Activated T-cell treated with anti-CD3 and anti-CD28 coated beads for 24 hours (primary cell): ENCODE measurements at places on chromosomes 12 and 14.

DNA sequence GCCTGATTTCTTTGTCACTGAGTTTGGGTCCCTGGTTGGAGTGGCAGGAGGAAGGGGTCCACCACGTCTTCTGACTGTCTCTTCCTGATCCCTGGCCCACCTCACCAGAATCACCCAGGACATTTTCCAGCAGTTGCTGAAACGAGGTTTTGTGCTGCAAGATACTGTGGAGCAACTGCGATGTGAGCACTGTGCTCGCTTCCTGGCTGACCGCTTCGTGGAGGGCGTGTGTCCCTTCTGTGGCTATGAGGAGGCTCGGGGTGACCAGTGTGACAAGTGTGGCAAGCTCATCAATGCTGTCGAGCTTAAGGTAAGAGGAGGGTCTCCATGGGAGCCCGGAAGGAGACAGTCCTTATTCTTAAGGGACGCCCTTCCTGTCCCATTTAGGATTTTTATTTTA, 12.3 kb downstream of the MARS1 start:
- no peak for DNase-seq

DNA sequence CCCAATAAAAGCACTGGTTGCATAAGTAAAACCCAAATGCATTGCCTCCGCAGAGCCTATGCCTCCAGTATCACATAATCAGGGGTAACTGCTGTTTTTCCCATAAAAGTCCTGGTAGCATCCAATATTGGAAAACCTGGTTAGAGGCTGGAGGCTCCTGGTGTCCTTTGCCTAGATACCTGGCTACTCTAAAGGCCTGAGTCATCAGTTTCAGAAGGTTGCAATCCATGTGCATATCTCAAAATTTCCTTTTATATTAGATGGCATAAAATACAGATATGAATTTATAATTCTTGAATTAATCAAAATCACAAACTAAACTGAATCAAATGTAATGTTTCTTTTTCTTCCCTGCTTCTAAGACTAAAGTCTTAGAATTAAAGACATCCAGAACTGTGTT, 164.2 kb upstream of the DCN start:
- no peak for DNase-seq

- no peak for DNase-seq
Observed at GRCh38 chr12:85155791-85156190, 119.6 kb downstream of the LRRIQ1 start.

DNA sequence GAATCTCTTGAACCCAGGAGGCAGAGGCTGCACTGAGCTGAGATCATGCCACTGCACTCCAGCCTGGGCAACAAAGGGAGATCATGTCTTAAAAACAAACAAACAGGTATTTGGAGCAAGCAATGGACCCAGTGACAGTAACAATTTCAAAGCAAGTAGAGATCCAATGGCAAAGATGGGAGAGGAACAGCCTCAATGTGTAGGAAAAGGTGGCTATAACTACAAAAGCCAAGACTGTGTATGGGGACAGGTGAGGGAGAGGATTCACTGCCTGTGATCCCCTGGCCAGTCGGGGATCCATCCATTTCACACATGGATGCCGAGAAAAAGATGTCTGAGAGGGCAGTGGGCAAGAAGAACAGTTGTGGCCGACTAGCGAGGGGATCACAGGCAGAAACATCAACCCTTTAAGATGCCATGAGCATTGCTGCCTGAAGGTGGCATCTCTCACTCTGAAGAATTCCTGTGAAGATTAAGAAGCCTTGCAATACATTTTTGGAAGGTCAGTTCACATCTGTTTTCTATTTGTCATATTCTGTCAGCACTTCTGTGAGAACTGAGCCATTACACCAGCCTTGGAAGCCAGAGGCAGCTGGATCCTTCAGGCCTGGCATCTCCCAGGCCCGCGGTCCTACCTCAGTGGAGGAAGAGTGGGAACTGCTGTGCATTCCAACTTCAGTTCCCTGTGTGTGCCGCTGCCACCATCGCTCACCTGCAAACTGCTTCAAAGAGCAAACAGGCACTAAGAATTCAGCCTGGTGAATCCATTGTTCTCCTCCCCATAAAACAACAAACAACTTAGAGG, 54.5 kb upstream of the FRS2 start:
- no peak for DNase-seq

- DNase-seq = peak; percentile 16
Observed at GRCh38 chr12:123363740-123364531, 711 bp downstream of the SBNO1 start.

- no peak for DNase-seq
Observed at GRCh38 chr12:49733219-49734017, 7.9 kb upstream of the TMBIM6 start.

- no peak for DNase-seq
Observed at GRCh38 chr12:53514628-53515290, 7.5 kb upstream of the NPFF start.

DNA sequence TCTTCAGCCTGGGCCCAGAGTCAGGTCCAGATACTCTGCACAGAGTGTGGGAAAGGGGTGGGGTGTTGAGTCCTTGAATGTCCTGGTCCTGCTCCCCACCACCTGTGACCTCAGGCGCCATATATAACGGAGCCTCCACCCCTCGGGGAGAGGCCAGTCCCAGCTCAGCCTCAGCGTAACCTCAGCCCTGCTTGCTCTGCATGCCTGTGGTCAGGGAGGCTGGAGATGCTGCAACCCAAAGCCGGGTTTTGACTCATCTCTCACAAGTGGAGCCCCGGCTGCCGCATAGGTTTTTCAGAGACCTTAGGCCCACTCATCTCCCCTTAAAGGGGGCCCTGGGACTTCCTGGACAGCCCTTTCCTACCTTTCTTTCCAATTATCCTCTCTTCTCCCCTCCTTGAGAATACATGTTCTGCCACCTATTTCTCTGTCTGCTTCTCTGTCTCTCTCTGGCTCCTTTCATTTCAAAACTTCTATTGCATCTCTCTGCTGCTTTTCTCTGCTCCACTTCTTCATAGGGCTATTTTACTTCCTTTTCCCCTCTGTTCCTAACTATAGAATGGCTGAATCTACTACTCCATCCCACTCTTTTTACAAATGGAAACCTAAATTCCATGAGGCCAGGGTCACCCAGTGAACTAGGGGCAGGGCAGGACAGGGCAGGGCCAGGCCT, 1.2 kb downstream of the ITGB7 start:
- DNase-seq = peak; percentile 55

DNA sequence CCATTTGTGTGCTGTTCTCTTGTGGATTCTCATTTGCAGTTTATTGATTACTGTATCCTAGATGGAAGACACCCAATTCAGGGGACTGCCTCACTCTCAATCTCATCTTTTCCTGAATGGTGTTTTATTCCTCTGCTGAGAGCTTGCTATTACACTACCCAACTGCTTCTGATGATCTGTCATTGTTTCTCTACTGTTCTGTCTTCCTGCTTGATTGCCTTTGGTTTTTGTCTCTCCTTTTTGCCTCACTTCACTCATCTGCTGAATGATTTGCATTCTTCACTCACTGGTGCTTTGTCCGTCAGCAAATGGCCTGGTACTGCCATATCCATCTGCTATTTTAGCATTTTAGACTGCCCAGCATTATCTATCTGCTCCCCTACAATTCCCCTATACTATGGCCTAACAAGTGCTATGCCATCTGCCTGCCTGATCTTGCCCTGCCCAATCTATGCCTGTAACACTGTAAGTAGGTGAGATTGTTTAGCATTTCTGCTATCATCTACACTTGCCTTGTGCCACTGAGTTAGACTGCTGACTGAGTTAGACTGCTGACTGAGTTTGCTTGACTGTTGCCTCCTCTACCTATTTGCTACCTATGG, 335.1 kb downstream of the GPHN start:
- DNase-seq = no peak

GRCh38 chr12:6828781-6829535, 751 bp downstream of the P3H3 start:
- DNase-seq = no peak

DNA sequence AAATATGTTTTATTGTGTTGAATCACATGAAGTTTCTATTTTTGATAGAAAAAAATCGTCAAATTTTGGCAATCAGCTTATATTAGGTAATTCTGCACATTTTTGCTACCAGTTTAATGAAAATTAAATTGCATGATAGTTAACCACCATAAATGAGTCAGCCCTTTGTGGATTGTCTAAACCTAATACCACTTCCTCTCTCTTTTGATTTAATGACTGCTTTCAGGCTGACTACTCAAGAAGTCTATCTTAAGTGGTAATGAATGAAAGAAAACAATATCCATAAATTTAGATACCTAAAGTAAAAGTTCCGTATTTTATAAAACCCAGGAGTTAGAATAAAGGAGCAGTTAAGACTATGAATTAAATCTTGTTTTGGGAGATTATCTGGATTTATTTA, 450.5 kb downstream of the TMEM117 start:
- DNase-seq = no peak

DNA sequence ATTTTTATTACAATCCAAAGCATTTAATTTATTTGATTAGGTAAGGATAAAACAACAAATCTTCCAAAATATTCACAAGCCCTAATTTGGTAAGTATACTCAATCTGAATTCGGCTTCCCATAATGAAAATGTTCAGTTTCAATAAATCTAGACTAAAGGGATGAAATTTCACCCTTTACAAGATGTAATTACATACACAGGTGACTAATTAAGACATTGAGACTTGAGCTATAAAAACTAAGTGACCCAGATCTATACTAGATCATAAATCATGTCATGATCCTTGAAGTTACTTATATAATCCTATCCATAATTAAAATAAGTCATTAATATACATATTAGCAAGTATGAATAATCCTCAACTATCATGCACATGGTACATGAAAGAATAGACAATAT, 36.6 kb downstream of the LRP6 start:
- no peak for DNase-seq

DNA sequence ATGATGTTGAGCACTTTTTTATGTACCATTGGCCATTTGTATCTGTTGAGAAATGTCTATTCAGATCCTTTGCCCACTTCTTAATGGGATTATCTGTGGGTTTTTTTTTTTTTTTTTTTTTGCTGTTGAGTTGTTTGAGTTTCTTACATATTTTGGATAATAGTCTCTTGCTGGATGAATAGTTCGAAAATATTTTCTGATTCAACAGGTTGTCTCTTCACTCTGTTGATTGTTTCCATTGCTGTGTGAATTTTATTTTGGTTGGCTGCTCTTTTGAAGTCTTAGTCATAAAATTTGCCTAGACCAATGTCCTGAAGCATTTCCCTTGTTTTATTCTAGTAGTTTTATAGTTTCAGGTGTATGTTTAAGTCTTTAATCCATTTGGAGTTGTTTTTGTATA, 64.5 kb downstream of the CAND1 start:
- DNase-seq = no peak

DNA sequence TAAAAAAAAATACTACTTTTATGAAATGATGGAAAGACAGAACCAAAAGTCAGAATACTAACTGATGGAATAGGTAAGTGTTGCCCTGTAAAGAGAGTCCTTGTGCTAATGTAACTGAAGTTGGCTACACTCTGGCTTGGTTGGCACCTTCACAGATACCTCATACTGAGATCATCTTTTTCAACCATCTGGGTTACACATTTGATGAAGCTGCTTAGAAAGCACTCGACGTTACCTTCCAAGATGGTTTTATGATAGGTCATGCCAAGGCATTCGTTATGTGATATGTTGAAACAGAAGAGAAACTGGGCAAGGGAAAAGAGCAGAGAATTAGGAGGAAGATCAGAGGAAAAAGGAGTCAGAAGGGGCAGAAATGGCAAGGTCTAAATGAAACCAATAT, 203.8 kb downstream of the ADAMTS20 start:
- no peak for DNase-seq

DNA sequence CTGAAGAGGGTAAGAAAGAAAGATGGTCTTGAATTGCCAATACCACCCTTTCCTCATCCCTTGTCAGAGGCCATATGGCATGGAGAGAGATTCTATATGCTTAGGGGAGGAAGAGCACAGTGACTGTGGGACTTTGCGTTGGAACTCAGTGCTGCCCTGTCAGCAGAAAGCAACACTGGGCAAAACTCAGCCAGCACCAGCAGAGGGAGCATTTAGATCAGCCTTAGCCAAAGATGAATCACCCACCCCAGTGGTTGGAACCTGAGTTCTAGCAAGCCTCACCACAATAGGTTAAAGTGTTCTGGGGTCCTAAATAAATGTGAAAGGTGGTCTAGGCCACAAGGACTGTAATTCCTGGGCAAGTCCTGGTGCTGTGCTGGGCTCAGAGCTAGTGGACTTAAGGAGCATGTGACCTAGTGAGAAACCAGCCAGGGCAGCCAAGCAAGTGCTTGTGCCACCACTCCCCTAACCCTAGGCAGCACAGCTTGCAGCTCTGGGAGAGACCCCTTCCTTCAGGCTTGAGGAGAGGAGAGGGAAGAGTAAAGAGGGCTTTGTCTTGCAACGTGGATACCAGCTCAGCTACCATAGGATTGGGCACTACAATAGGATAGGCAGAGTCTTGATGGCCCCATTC, 11.4 kb upstream of the BCAT1 start:
- DNase-seq = peak; percentile 42

GRCh38 chr12:3559601-3560294, 68.7 kb downstream of the PRMT8 start:
- DNase-seq = no peak

GRCh38 chr14:70317969-70318634, 41.4 kb downstream of the COX16 start:
- DNase-seq = no peak

- DNase-seq = no peak
Observed at GRCh38 chr12:28759333-28759732, 389.7 kb upstream of the FAR2 start.

DNA sequence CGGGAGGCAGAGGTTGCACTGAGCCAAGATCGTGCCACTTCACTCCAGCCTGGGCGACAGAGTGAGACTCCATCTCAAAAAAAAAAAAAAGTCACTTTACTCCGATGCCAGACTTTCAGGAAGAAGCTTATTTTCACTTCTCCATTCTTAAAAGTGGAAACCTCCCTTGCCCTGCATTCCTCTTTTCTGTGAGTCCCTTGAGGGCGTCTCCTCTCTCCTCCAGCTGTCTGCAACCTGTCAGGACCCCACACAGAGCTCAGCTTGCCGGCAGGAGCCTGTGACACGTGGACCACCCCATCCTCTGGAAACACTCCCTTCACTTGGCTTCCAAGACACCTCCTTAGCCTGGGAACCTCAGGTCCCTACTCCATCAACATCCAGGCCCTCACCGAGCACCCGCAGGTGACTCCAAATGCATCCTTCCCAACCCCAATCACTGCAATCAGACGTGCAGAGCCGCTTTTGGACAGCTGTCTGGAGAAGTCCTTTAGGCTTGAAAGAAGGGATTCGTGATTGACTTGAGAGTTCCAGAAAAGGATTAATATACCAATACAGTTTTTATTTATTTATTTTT, 34.3 kb downstream of the SLC15A4 start:
- no peak for DNase-seq

GRCh38 chr12:53300187-53300586, 692 bp downstream of the MYG1 start:
- peak; percentile 5 for DNase-seq

- no peak for DNase-seq
Observed at GRCh38 chr12:128959901-128960300, 106.6 kb downstream of the GLT1D1 start.
